Kasumi-1 (cell line): ENCODE measurements at places on chromosomes 5 and 9.

DNA sequence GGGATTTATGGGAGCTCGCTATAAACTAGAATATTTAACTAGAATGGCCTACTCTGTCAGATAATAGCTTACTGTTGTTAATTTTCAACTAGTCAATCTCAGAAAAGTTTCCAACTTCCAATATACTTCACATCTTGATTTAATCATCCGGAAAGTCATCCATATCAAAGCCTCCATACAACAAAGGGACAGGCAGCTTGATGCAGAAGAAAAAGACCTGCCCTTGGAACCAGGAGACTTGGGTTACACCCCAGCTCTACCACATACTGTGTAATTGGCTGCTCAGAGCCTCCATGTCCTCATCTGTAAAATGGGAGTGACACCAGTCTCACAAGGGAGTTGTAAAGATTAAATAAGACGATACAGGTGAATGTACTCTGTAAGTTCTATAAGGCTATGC is 1.9 kb downstream of the PTPN3 start:
- no peak for DNase-seq

GRCh38 chr5:139641116-139642080 is 6.8 kb upstream of the CXXC5 start:
- DNase-seq = no peak

DNA sequence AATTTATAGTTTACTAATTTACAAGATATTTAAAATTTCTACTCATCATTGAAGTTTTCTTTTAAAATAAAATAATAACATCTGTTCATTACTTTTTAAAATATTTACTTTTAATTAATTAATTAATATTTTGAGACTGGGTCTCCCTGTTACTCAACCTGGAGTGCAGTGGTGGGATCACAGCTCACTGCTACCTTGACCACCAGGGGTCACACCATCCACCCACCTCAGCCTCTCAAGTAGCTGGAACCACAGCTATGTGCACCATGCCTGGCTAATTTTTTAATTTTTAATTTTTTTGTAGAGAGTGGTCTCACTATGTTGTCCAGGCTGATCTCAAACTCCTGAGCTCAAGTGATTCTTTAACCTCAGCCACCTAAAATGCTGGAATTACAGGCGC is 1013.6 kb downstream of the CDH9 start:
- peak; percentile 20 for DNase-seq

- DNase-seq = peak; percentile 73
Measured at GRCh38 chr5:8493176-8493575, 624.2 kb downstream of the MTRR start.

- DNase-seq = no peak
Measured at GRCh38 chr5:120106912-120107525, 357.1 kb upstream of the PRR16 start.

GRCh38 chr5:41122459-41122858 is 51.3 kb upstream of the MROH2B start:
- no peak for DNase-seq

DNA sequence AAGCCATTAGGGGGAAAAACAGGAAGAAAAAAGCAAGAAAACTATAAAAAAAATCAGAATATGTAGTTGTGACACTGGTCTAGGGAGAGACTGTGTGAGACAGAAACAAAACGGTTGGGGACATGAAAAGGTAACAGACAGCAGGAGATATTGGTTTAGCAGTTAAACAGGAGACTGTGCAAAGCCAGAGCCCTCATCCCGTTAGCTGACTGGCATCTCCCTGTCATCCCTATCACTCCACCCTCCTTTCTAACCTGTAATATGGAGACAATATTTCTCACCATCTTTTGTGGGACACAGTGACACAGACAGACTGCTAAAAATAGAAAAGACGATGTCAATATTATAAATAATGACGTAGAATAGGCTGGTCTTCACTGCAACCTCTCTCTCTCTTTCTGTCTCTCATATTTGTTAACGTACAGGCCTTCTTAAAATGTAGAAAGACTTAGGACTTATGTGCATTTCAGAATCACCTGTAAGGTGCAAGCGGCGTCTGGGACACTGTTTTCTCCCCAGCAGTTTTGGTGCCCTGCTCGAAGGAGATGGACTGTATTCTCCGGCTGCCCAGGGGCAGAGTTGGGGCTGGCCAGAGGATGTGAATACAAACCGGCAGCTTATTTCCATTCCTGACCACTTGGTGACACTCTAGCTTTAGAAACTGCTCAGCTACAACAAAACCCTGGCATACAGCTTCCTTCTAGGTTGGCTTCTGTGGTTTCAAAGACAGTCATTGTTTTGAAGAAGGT is 190.6 kb downstream of the MAT2B start:
- DNase-seq = peak; percentile 83

GRCh38 chr9:122718038-122718437 is 5.8 kb upstream of the OR1L4 start:
- DNase-seq = no peak

GRCh38 chr9:72443855-72444254 is 77.6 kb upstream of the TMC1 start:
- peak; percentile 86 for DNase-seq

DNA sequence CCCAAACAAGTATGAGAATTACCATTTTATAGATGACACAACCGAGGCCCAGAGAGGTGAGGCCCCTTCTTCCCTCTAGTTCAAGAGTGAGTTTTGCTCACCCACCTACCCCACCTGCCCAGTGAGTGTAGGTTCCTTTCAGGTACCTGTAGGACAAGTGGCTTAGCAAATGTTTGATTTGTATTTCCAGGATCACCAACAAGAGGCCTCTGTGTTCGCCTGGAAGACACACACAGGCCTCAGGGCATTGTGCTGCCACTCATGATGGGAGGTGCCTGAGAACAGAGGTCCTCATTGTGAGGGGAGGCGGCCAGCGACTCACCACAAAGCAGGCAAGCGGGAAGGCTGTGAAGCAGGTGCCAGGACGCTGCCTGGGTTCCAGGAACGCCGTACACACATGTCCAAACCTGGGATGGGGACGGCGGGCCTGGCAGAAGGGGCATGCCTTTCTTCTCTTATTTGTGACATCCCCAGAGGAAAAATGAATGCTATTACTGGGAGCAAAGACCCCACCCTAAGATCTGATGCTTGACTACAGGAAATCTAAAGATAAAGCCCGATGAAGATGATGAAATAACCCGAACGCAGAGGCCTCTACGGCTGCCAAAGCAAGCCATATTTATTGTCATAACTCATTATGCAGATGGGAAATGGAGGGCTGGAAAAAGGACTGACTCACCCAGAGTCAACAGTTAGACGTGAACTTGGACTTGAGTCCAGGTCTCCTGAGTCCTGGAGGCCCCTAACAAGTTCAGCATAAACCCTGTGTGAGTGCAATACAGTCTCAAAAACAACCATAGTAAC is 60.2 kb upstream of the SLC25A51 start:
- no peak for DNase-seq

- DNase-seq = no peak
Measured at GRCh38 chr5:75319638-75320037, 17.4 kb upstream of the HMGCR start.

GRCh38 chr5:151862811-151863472 is 61.7 kb downstream of the GLRA1 start:
- DNase-seq = no peak

- no peak for DNase-seq
Measured at GRCh38 chr5:165981671-165982070, 2309.8 kb upstream of the WWC1 start.

- no peak for DNase-seq
Measured at GRCh38 chr5:153584126-153584959, 93.9 kb downstream of the GRIA1 start.

DNA sequence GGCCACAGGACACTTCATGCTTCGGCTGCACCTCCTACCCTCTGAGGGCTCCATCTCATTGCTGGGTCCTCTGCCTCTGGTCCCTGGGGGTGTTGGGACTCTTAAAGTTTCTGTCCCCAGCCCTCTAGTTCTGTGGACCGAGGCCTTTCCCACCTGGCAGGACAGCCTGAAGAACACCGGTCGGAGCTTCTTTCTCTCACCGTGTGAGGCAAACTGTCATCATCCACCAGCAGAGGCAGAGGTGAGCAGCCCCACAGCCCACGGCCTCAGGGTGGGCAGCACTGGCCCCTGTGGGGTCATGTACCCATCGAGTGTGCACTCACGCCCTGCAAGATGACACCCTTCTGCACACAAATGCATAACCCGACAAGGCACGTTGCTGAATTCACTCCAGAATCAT is 49.9 kb downstream of the IRX2 start:
- no peak for DNase-seq

GRCh38 chr9:11946531-11946930 is 746.7 kb upstream of the TYRP1 start:
- DNase-seq = no peak

DNA sequence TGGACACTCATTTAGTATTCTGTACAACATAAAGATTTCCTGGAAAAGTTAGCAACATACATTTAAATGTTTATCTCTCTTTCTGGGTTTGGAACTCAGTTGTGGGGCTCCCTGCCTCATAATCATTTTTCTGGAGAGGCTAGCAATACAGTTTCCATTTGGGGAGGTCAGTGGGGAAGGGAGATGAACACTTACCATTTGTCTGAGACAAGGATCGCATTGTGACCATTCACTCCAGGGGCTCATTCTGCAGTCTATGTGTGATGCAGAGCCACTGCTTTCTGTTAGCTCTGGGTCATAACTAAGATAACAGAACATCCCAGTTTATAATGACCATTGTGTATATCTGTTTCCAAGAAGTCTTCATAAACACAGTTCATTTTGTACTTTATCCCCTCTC is 22.4 kb downstream of the C9 start:
- DNase-seq = no peak

GRCh38 chr9:125652759-125653158 is 54.2 kb downstream of the MAPKAP1 start:
- DNase-seq = no peak

- DNase-seq = no peak
Measured at GRCh38 chr9:94182532-94182931, 76.6 kb upstream of the ZNF169 start.

DNA sequence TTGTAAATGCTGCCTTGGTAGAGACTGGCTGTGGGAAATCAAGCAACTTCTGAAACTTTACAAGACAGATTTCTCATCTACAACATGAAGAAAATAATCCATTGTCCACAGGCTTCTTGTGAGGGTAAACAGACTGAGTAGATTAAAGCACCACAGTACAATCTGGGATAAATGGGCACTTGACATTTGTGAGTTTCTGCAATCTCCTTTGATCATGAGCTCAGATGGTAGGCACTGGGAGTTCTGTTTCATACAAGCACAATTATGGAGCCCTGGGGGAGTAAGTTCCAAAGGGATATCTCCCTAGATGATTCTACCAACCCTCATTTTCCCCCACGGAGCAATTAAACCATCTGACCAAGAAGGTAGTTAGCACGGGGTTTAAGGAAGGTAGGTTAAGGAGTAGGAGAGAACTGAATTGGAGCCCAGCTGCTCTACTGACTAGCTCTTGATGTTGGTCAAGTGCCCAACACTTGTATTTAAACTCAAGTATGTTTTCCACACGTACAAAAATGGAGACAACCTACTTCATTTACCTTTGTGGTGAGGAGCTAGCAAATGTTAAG is 479.5 kb upstream of the TNC start:
- DNase-seq = no peak

GRCh38 chr9:99162759-99163364 is 57.9 kb downstream of the TGFBR1 start:
- peak; percentile 72 for DNase-seq

GRCh38 chr5:4019009-4019769 is 423.6 kb downstream of the IRX1 start:
- no peak for DNase-seq

- DNase-seq = no peak
Measured at GRCh38 chr9:92807757-92808725, 43.4 kb upstream of the BICD2 start.

DNA sequence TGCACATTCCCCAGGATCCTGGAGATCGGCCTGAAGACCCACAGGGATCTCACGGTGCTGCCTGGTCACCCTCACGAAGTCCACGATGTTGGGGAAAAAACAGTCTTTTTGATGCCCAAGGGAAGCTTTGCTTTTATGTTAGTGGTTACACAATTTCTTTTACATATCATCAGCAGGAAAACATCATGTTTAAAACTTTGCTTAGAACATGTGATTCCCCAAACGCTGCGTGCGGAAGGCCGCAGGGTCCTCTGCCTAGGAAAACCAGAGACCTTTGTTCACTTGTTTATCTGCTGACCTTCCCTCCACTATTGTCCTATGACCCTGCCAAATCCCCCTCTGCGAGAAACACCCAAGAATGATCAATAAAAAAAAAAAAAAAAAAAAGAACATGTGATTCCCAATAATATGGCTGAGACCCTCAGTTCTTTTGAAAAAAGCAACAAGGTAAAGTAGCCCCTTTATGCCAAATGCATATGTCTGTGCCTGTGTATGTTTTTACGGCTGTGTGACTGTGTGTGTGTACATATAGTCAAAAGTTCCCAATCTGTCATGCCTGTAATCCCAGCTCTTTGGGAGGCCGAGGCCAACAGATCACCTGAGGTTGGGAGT is 11.5 kb upstream of the AGPAT2 start:
- DNase-seq = no peak

GRCh38 chr9:85041466-85042137 is 372.1 kb downstream of the NTRK2 start:
- no peak for DNase-seq

- DNase-seq = no peak
Measured at GRCh38 chr5:180850434-180851078, 10.5 kb downstream of the ZFP62 start.

DNA sequence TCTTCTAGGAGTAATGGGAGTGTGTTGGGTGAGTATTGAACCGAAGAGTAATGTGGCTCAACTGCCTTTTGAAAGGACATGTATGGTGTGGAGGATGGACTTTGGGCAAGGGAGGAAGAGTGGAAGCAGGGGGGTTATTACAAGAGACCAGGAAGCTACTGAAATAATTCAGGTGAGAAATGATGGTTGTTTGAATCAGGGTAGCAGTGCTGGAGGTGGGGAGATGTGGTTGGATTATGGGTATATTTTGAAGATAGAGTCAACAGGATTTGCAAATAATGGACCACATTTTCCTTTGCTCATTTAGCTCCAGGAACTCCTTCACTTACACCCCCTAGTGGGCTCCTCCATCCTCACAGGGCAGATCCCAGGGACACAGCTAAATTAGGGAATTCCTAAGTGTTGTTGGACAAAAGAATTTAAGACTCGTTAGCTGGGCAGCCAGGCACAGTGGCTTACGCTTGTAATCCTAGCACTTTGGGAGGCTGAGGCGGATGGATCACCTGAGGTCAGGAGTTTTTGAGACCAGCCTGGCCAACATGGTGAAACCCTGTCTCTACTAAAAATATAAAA is 1.2 kb upstream of the SLC4A9 start:
- DNase-seq = peak; percentile 12
